ENCODE measurements at places on chromosomes 13 and 19.

GRCh38 chr13:106036870-106037269 is 498.6 kb downstream of the EFNB2 start:
- DNase-seq = no peak

- no peak for DNase-seq
These were observed 6.5 kb downstream of the SYCE2 start for GRCh38 chr19:12912571-12912970.

- DNase-seq = no peak
These were observed 112.7 kb downstream of the OLFM4 start for GRCh38 chr13:53141336-53141735.

GRCh38 chr13:30991184-30991583 is 58.7 kb downstream of the TEX26 start:
- no peak for DNase-seq

- no peak for DNase-seq
These were observed 11.3 kb upstream of the PNMA8A start for GRCh38 chr19:46482631-46483030.

Data from activated T-cell treated with anti-CD3 and anti-CD28 coated beads, Interleukin-2, amount 50 U/mL, for 1 hour (primary cell).